CD4-positive, alpha-beta T cell treated with Interleukin-12 subunit alpha and Interleukin-12 subunit beta, for 1 hour (primary cell): ENCODE measurements at places on chromosomes 3 and 15.

- DNase-seq = no peak
Observed at GRCh38 chr3:131082871-131083863, 56.5 kb downstream of the NEK11 start.

- no peak for DNase-seq
Observed at GRCh38 chr3:177976241-177976640, 560.0 kb upstream of the KCNMB2 start.

DNA sequence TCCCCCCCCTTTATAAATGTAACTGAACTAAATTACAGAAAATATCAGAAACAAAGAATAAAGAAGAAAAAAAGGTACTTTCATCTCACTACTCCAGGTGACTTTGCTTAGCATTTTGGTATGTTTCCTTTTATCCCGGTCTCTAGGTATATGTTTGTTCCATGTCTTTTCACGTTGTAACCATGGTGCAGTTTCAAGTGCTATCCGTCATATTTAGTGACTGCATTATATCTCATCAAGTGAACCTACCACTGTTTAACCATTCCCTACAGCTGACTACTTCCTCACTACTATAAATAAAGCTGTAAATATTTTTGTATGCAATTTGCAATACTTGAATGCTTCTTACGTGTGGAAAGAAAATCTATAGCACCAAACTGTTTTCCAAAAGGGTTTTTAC is 2.2 kb downstream of the BTBD1 start:
- no peak for DNase-seq

GRCh38 chr3:182810574-182811268 is 17.4 kb downstream of the ATP11B start:
- no peak for DNase-seq

DNA sequence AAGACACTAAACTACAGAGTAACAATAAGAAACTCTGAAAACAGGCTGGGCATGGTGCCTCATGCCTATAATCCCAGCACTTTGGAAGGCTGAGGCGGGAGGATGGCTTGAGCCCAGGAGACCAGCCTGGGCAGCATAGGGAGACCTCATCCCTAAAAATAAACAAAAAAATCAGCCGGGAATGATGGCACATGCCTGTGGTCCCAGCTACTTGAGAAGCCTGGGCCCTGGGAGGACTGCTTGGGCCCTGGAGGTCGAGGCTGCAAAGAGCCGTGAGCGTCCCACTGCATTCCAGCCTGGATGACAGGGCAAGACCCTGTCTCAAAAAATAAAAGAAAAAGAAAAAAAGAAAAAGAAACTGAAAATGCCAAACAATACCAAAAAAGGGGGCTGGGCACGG is 55.4 kb downstream of the TMCC1 start:
- DNase-seq = no peak
